ENCODE measurements at places on chromosomes 3 and 15.

- no peak for DNase-seq
Measured at GRCh38 chr3:160986069-160986468, 119.1 kb downstream of the B3GALNT1 start.

DNA sequence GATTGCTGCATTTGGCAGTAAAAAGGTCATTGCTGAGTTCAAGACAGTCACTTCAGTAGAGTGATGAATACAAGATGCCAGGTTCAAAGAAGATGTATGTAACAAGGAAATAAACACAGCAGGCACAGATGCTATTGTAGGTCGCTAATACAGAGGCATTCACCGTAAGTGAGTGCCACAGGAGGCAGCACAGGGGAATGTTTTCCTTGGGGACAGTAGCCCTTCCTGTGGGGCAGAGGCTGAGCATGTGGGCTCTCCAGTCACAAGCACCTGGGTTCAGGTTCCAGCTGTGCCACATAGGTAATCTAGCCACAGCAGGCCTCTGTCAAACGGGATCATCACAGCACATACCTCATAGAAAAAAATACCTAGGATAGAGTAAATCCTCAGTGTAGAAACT lies 86.3 kb downstream of the RSL24D1 start:
- no peak for DNase-seq

DNA sequence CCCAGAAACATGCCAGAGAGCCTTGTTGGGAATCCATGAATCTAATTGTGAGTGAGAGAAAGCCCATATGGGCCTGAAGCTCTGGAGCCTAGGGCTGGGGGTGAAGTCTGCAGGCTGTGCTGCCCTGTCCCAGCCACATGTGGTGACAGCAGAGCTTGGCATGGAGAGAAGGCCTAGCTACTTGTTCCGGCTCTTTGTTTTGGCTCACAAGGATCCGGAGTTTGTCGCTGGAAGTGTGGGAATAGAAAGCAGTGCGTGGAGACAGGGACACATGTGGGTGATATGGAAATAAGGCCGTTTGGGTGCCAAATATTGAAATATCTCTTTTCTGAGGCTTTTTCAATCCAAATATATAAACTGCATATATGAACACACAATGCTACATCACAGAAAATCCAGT lies 78.2 kb downstream of the CLSTN2 start:
- DNase-seq: no peak

DNA sequence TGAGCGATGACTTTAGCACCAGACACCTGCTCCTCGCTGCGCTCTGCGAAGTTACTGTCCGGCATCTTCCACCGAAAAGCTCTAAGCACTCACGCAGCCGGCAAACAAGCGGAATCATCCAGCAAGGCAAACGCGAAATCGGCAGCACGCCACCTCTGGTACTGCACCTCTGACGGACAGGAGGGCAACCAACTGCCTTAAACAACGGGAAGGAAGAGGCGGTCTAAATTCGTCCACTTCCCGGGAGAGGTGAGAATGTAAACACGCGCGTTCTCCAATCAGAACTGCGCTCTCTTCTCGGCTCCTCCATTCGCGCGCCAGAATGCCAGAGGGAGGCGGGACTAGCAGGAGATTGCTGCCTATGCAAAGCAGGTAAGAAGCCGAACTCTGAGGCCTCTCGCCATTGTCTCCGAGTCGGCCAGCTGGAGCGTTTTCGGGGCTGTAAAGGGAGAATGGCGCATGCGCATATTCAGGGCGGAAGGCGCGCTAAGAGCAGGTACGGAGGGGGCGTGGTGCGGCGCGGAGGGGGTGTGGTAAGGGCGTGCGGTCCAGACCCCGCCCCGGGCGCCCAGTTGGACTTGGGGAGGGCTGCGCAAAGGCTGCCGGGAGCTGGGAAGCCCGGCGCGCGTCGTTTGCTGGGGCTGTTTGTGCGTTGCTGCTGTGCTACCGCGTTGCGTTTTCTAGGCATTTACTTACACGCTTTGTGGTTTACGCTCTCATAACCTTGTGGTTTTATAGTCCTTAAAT lies at the start of the genes BTD and HACL1:
Gene BTD (plus strand): TSS at position 347 of the 747 bp plus-strand sequence. CDS start 33,695 bp downstream, outside the sequence.
Gene HACL1 (minus strand): TSS at position 171 of the 747 bp plus-strand sequence. CDS start 106 bp downstream, at position 65.
- peak; percentile 98 for DNase-seq

DNA sequence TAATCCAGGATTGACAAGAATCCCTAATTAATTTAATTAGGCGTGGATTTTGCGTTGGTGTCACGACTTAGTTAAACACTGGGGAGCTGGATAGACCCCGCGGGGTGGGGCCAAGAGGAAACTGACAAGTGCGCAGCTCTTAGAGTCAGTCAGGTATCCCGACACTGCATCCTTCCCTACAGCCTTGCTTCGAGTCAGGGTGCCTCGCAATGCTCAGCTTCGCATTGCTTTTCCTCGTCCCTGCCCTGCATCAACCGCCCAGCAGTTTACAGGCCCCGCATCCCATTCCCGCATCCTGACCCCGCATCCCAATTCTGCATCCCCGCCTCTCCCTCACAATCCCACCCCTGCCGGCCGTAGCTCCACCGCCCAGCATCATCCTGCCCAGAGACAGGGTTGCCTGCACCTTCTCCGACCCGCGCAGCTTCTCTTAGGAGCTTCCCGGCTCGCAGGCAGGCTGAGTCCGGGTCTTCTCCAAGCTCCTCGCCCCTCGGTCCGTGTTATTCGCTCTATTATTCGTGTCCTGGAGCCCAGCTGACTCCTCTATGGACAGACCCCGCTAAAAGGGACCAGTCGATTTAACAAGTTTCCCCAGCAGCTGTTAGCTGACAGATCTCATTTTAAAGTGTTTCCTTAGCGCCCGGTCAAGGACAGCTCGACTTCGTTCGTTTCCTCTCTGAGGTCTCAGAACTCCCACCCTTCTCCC lies 699 bp upstream of the SHOX2 start:
- no peak for DNase-seq

GRCh38 chr3:37926611-37927010 lies 64.0 kb upstream of the VILL start:
- DNase-seq: no peak

DNA sequence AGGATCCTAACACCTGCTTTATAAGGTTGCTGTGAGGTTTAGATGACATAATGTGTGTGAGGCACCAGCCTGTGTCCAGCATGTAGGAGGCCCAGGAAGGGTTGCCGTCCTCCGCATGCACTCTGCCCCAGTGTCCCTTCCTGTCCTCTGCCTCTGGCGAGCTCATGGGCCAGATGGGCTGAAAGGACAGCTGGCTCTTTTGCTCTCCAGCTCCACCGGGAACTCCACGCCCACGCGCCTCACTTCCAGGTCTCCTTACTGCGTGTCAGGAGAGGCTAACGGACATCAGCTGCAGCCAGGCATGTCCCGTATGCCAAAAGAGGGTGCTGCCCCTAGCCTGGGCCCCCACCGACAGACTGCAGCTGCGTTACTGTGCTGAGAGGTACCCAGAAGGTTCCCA lies 12.2 kb downstream of the MUC20 start:
- no peak for DNase-seq

DNA sequence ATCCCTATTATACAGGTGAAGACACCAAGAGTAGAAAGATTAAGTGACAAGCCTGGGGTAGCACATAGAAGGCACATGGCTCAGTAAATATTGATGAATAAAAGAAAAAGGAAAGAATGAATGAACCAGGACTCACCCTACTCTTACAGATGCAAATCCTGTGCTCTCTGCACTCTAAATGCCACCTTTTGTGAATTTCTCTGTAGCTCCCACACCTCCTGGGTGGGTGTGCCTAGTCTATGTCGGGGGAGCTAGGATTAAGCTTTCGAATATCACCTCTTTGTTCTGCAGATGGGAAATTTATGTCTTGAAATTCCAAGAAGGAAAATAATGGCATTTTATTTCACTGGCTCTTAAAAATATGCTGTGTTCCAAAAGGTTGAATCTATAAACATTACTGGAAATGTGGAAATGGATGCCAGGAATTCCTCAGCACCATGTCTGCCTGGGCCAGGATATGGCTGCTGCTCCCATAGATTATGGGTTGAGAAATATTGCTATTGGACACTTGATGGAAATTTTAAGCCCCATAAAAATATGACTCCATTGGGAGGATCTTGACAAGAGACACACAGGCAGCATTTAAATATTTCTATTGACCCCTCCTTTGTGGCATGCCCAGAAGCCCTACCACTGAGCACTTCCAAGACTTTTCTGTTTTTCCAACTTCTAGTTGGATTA lies 43.3 kb downstream of the CCNB2 start:
- no peak for DNase-seq

GRCh38 chr3:102926618-102927017 lies 491.8 kb downstream of the ZPLD1 start:
- DNase-seq: no peak

GRCh38 chr15:83854321-83854720 lies 200.4 kb downstream of the ADAMTSL3 start:
- DNase-seq: no peak

DNA sequence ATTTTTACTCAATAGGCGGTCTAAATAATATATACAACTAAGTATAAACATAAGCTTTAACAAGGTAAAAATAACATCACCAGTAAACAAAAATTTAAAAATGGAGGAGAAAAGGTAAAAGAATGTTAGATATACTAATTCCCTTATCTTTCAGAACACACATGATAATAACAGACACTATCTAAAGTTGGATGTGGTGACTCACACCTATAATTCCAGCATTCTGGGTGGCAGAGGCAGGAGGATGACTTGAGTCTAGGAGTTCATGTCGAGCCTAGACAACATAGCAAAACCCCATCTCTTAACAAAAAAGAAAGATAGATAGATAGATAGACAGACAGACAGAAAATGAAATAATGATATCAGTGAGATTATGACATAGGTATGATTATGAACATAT lies 85.1 kb downstream of the STAG1 start:
- no peak for DNase-seq

DNA sequence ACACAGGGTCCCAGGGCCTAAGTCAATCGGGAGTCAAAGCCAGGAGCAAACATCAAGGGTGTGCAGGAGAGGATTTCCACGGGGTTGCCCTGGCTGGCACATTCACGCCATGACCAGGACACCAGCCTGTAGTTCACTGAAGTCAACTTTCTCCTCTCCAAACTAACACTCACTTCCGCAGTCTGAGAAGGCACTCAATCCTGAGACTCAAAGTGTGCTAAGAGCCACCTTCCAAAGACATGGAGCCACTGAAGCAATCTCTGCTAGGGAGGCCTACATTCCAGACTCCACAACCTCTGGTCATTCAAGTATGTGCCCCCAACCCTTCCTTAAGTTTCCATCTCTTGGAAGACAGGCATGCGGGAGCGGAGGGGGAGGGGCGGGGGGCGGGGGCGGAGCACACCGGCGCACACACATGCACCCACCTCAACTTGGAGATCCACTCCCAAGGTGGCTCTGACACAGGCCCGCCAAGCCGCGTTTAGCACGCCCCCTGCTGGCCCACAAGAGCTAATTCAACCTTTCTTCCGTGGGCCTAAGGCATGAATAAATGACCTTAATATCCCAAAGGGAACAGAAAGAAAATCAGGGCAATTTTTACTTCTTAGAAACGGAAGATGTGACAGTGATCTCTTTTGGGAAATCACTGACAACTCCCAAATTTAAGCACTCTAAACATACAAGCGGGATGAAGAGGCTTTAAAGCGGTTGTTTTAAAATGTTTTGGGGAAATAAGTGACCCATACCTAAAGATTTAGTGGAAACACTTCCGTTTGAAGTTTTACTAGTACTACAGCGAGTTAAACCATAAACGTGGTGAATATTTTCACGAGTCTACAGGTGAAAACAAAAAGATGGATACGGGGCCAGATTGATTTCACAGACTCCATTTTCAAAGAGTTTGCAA lies 162.5 kb upstream of the CHRNA7 start:
- DNase-seq: peak; percentile 26

Data from stimulated activated CD4-positive, alpha-beta T cell treated with anti-CD3 and anti-CD28 coated beads, TNF-alpha, amount 100 ng/mL, for 24 hours (primary cell).